ENCODE measurements at places on chromosomes 12 and 14. TPM values are rescaled to one million over a fixed set of nuclear protein-coding genes. Genes with fewer than 3 reads are reported as not detected.
A peak's percentile ranks its signal among the peaks of the same experiment; 100 is the strongest.

The SOAT2 gene
- 1.9 TPM for total RNA-seq

The FAR2 gene
- total RNA-seq, result 1.2 TPM

The NELL2 gene
- 0.85 TPM for total RNA-seq

The OTX2 gene
- total RNA-seq, result 0.27 TPM

The FAM181A gene
- total RNA-seq, result not detected

The ZNF84 gene
- 16.2 TPM for total RNA-seq

The MMP19 gene
- total RNA-seq, result not detected

The EML1 gene
- total RNA-seq, result 0.21 TPM

The PSMB5 gene
- 94.5 TPM for total RNA-seq

The CAPZA3 gene
- not detected for total RNA-seq

The CCDC177 gene
- not detected for total RNA-seq

The NXPH4 gene
- total RNA-seq, result 0.26 TPM

The KLRF1 gene
- total RNA-seq, result not detected

GRCh38 chr12:21476949-21477348 is 24.5 kb downstream of the RECQL start:
- H3K36me3 ChIP-seq, result peaks cover 25% of the 10 kb centered on the region
- no peaks in the 10 kb centered on the region for H3K27me3 ChIP-seq
- no peak overlapping the region for H3K27ac ChIP-seq

GRCh38 chr12:99644629-99645028 is 2.9 kb upstream of the GARIN6 start:
- no peaks in the 10 kb centered on the region for H3K36me3 ChIP-seq
- no peaks in the 10 kb centered on the region for H3K27me3 ChIP-seq
- H3K4me1 ChIP-seq, result no peaks in the 10 kb centered on the region
- H3K4me3 ChIP-seq, result no peak overlapping the region

- H3K4me3 ChIP-seq, result no peak overlapping the region
- peak overlapping the region; percentile 85 for H3K27ac ChIP-seq
- DNase-seq, result peak; percentile 92
- H3K4me1 ChIP-seq, result peaks cover 24% of the 10 kb centered on the region
- H3K27me3 ChIP-seq, result no peaks in the 10 kb centered on the region
- H3K36me3 ChIP-seq, result no peaks in the 10 kb centered on the region
Measured at GRCh38 chr14:68513838-68514607, 278.8 kb downstream of the ZFP36L1 start.

DNA sequence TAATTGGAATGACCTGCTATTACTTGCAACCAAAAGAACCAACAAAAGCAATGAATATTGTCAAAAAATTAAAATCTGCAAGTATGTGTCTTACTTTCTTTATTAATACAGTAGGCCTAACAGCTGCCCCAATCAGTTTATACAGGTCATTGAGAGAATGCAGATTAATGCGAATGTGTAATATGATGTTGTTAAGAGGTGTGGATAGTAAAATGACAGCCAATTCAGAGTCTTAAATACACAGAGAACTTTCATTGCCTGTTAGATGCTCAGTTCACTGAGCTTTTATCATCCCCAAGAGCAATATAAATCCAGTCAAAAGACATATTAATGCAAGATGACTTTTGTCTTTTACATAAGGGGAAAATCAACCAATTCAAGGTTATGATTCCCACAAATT is 58.7 kb downstream of the STXBP6 start:
- H3K4me3 ChIP-seq, result no peak overlapping the region
- no peaks in the 10 kb centered on the region for H3K27me3 ChIP-seq
- DNase-seq, result no peak
- no peaks in the 10 kb centered on the region for H3K36me3 ChIP-seq

DNA sequence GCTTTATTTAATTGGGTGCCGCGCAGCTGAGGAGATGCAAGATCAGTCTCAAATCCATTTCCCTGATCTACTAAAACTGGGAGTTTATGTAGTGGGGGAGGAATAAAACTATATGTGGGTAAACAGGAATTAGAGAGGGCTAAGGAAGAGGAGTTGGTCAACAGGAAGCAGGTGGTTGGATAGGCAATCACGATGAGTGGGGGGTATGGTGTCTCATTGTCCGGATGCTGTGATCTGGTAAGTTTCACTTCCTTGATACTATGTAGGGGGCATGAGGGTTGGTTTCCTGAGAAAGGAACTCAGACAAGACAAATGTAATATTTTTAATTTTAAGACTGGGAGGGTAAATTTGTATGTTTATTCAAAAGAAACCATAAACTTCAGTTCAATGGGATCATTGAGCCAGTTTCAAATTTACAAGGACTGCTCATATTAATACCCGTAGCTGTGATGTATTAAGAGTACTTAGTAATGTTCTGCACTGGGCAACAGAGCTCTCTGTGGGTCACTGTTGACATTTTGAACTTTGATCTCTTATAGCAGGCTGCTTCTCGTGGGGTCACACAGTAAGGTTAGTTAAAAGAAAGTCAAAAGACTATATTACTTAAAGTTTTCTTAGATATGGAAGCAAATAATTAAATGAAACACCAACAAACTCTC is 786.2 kb upstream of the FBXO33 start:
- no peaks in the 10 kb centered on the region for H3K36me3 ChIP-seq
- DNase-seq, result no peak

GRCh38 chr14:104680806-104681688 is 8.4 kb upstream of the INF2 start:
- H3K36me3 ChIP-seq, result no peaks in the 10 kb centered on the region
- DNase-seq, result no peak

DNA sequence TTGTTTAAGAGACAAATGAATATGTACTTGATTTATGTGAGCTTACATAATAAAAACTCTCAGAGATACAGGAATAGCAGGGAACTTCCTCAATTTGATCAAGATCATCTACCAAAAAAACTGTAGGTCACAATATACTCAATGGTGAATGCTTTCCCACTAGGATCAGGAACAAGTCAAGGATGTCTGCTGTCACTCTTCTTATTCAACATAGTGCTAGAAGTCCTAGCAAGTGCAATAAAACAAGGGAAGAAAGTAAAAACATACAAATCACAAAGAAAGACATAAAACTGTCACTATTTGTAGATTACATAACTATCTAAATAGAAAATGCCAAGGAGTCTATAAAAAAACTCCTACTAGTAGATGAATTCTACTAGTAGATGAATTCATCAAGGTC is 41.9 kb upstream of the PAWR start:
- H3K27ac ChIP-seq, result no peak overlapping the region
- no peaks in the 10 kb centered on the region for H3K4me1 ChIP-seq
- no peaks in the 10 kb centered on the region for H3K27me3 ChIP-seq
- H3K36me3 ChIP-seq, result no peaks in the 10 kb centered on the region
- no peak for DNase-seq

DNA sequence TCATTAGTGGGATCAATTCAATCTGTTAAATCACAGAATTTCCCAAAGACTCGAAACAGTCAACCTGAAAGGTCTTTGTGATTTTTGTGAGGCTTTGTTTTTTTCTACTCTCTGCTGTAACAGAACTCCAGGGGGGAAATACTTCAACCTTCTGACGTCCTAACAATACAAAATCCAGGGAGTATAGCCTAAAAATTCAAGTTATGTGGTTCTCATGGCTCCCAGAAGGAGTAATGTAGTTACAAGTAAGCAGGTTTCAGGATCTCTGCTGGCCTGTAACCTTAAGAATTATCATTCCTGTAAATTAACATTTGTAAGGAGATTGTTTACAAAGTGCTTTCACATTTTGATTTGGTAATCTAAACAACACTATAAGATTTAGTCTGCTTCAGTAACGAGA is 39.9 kb downstream of the VEZT start:
- no peaks in the 10 kb centered on the region for H3K4me1 ChIP-seq
- H3K4me3 ChIP-seq, result no peak overlapping the region
- H3K27me3 ChIP-seq, result no peaks in the 10 kb centered on the region
- peaks cover 7% of the 10 kb centered on the region for H3K36me3 ChIP-seq
- no peak for DNase-seq
- no peak overlapping the region for H3K27ac ChIP-seq

GRCh38 chr12:47388712-47389111 is 309.0 kb upstream of the AMIGO2 start:
- no peak overlapping the region for H3K4me3 ChIP-seq
- no peak overlapping the region for H3K27ac ChIP-seq
- H3K27me3 ChIP-seq, result no peaks in the 10 kb centered on the region
- H3K36me3 ChIP-seq, result no peaks in the 10 kb centered on the region

GRCh38 chr14:52987514-52987913 is 36.7 kb upstream of the FERMT2 start:
- no peak overlapping the region for H3K4me3 ChIP-seq
- H3K4me1 ChIP-seq, result no peaks in the 10 kb centered on the region
- no peaks in the 10 kb centered on the region for H3K27me3 ChIP-seq
- no peak for DNase-seq
- H3K27ac ChIP-seq, result no peak overlapping the region

- DNase-seq, result no peak
- H3K4me3 ChIP-seq, result no peak overlapping the region
- peaks cover 9% of the 10 kb centered on the region for H3K4me1 ChIP-seq
Measured at GRCh38 chr12:132178801-132179401, 34.6 kb downstream of the NOC4L start.

- H3K4me1 ChIP-seq, result no peaks in the 10 kb centered on the region
- H3K4me3 ChIP-seq, result no peak overlapping the region
- no peaks in the 10 kb centered on the region for H3K27me3 ChIP-seq
- H3K27ac ChIP-seq, result no peak overlapping the region
- no peak for DNase-seq
- H3K36me3 ChIP-seq, result no peaks in the 10 kb centered on the region
Measured at GRCh38 chr14:78074561-78074960, 95.6 kb upstream of the NRXN3 start.

DNA sequence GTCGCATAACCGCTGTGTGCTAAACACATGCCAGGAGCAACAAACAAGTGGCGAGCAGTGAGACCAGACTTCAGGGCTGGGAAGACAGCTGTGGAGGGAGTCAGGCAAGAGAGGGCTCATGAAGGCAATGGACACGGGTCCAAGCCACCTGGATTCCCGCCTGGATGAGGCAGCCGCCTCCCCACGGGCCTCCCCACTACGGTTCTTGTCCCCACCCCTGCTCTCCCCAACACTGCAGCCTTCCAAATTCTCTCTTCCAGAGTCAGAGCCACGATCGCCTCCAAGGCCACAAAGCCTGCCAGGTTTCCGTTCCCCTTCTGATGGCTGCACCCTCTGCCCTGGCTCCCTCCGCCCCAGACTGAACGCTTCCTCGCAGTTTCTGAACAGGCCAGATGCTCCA is 36.1 kb upstream of the PIWIL1 start:
- no peaks in the 10 kb centered on the region for H3K27me3 ChIP-seq
- H3K36me3 ChIP-seq, result no peaks in the 10 kb centered on the region
- no peak overlapping the region for H3K27ac ChIP-seq
- no peaks in the 10 kb centered on the region for H3K4me1 ChIP-seq

DNA sequence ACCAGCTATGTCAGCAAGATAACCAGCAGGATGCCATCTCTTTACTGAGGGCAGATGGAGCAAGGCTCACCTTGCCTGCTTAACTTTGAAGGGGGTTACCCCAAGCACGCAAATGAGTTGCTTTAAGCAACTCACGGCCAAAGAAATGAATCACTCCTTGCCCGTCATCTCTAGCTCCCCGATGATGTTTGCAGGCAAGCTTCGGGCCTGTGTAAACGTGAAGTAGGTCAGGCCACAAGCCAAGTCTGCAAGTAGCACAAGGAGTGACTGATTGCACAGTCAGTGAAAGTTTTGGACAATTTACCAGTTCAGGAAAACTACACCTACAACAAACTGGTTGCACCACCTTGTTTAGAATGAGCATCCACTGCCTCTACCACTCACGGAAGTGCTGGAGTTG is 699.7 kb upstream of the TBX3 start:
- no peaks in the 10 kb centered on the region for H3K27me3 ChIP-seq
- H3K27ac ChIP-seq, result no peak overlapping the region
- H3K36me3 ChIP-seq, result no peaks in the 10 kb centered on the region
- no peak overlapping the region for H3K4me3 ChIP-seq
- H3K4me1 ChIP-seq, result peaks cover 7% of the 10 kb centered on the region

- H3K4me1 ChIP-seq, result no peaks in the 10 kb centered on the region
- H3K4me3 ChIP-seq, result no peak overlapping the region
- DNase-seq, result no peak
Measured at GRCh38 chr12:13339091-13339490, 142.6 kb downstream of the EMP1 start.

DNA sequence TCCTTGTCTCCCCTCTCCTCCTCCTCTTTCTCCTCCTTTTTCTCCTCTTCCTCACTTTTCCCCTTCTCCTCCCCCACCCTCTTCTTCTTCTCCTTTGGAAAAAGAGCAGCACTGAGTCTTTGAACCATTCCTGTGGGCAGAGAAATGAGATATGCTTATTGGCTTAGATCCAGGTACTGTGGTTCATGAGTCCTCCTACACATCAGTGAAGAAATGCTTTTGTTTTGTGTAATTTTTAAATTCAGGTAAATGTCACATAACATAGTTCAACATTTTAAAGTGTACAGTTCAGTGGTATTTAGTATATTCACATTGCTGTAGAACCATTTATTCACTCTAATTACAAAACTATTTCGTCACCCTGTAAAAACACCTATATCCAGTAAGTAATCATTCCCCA is 402.1 kb downstream of the AACS start:
- 0 out of 2 replicates have a peak, but pooled peaks cover 4% of the 10 kb centered on the region for H3K4me1 ChIP-seq
- no peaks in the 10 kb centered on the region for H3K27me3 ChIP-seq
- no peak overlapping the region for H3K4me3 ChIP-seq
- no peaks in the 10 kb centered on the region for H3K36me3 ChIP-seq
- no peak for DNase-seq

- DNase-seq, result no peak
- H3K36me3 ChIP-seq, result peaks cover 2% of the 10 kb centered on the region
- peak overlapping the region; percentile 56 for H3K27ac ChIP-seq
- H3K27me3 ChIP-seq, result no peaks in the 10 kb centered on the region
Measured at GRCh38 chr12:124481257-124481750, 86.1 kb downstream of the NCOR2 start.

DNA sequence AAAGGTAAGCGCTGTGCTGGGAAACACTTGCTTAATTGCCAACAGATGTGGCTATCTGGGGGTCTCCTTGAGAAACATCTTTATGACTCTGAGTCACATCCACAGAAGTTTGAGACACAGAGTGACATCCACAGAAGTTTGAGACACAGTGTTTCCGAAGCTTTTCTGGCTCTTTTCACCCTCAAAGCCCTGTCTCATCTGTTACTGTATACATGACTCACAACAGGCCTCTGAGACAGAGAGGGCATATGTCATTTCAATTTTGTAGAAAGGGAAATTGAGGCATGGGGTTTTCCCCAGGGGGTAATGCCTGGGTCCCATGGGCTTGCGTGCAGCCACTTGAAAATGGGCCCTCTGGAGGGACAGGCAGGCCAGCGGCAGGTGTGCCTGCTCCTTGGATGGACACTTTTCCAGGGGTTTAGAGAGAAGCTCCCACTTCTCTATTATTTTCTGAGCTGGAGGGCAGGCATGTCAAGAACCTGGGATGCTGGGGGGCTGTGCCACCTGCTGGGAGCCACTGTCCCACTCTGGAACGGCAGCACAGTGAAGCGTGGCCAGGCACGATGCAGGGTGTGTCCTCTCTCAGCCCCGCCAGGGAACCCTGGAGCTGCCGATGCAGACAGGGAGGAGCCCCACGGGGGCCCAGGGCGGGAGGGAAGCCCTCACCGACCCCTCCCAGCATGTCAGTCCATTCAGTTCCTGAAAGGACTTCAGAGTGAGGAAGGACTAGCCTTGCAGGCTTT is 111.3 kb upstream of the FKBP4 start:
- H3K4me1 ChIP-seq, result no peaks in the 10 kb centered on the region
- no peaks in the 10 kb centered on the region for H3K27me3 ChIP-seq
- no peak for DNase-seq
- no peak overlapping the region for H3K4me3 ChIP-seq
- H3K36me3 ChIP-seq, result no peaks in the 10 kb centered on the region
- H3K27ac ChIP-seq, result no peak overlapping the region

All from GM12878 (cell line).